ENCODE measurements at places on chromosomes 1 and 21. TPM values are rescaled to one million over a fixed set of nuclear protein-coding genes. Genes with fewer than 3 reads are reported as not detected.

DNA sequence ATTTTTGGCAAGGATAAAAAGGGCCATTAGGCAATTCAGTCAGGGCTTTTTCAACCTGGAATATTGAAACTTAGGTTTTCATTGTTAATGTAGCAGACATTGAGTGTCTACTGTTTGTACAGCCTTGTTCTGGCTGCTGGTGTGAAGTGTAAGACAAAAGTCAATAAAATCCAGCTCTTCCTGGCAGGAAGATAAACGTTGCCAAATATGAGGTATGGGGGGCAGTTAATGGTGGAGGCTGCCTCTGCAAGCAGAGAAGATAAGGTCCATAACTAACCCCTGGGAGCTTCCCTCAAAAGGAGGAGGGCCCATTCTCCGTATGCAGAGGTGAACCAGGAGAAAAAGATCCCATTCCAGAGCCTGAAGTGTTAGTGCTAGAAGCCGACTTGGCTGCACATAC lies 19.5 kb upstream of the SHE start:
- DNase-seq: no peak

DNA sequence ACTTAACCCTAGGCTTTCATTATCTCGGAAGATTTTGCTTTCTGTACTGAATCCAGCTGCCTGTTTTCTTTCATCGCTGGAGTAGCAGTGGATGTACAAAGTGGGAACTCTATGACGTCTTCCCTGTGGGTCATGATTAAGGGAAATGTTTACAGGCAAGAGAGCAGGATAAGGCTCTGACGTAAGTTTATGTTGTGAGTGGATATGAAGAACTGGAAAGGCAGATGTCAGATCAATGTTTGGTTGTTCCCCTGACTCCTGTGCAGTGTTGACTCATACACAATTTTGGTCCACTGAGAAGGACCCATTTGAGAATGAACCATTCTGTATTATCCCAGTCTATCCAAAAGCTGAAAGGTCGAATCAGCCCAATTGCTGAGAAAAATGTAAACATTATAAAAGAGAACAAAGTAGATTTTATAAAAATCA lies 292.4 kb downstream of the GRIK1 start:
- DNase-seq: no peak

DNA sequence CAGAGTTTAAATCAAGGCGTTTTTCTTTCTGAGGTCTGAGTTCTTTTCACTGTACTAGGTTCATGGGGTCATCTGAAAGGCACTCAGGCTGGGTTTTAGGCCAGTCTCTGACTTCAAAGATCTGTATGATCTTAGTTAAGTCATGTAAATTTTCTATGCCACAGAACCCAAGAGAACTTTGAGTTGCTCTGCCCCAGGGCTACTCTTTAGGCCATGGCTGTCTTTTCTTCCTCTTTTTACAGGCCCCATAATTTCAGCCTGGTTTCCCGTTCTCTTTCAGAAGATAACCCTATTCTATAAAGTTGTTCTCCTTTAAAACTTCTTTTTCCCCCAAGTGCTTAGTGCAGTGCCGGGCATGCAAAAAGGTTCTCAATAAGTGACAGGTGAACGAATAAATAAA lies 26.1 kb downstream of the METTL13 start:
- DNase-seq: no peak

- DNase-seq: no peak
These were observed 37.8 kb upstream of the C8B start for GRCh38 chr1:57003398-57004139.

GRCh38 chr1:36349839-36350238 lies 26.4 kb upstream of the EVA1B start:
- DNase-seq: no peak

- no peak for DNase-seq
These were observed 8.3 kb downstream of the TENT5C start for GRCh38 chr1:117613969-117614729.

DNA sequence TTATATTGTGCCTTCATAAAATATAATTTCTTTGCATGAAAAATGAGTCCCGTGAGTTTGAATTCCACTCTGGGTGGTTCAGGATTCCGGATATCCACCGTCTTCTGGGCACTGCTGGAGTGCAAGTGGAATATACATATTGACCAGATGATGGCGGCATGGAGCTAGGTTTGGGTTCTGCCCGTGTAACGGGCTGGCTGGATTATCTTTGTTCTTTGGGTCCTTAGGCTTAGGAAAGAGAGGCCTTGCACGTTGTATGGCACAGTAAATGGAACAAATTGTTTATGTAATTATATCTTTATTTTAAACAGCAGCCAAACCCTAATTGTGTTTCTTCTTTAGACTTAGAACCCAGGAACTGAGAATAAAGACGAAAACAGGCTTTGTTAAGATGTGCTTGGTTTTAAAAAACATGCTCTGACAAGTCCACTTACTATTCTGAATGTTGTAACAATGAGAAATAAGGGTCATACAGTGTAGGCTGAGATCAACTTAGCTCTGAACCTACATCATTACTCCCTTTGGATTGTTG lies 13.5 kb upstream of the ACBD6 start:
- no peak for DNase-seq

GRCh38 chr1:237834461-237834860 lies 56.3 kb downstream of the ZP4 start:
- DNase-seq: no peak

DNA sequence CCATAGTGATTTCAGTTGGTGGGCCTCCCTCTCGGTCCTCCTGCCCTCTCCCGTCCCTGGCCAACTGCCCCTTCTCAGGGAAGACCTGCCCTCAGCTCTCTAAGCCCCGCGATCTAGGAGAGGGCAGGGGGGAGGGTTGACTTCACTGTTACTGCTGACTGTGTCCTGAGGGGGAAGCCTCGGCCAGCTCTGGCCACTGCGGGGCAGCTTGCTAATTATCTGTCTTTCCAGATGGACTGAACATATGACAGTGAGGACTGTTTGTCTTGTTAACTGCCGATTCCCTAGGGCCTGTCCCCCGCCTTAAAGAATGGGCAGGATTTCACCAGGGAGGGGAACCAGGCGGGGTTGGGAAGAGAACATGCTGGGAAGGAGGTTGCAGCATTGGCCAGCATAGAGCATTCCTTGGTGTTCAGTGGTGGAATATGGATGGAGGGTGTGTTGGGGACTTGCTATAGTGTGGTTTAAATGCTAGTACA lies 22.9 kb downstream of the NIPAL3 start:
- peak; percentile 80 for DNase-seq

DNA sequence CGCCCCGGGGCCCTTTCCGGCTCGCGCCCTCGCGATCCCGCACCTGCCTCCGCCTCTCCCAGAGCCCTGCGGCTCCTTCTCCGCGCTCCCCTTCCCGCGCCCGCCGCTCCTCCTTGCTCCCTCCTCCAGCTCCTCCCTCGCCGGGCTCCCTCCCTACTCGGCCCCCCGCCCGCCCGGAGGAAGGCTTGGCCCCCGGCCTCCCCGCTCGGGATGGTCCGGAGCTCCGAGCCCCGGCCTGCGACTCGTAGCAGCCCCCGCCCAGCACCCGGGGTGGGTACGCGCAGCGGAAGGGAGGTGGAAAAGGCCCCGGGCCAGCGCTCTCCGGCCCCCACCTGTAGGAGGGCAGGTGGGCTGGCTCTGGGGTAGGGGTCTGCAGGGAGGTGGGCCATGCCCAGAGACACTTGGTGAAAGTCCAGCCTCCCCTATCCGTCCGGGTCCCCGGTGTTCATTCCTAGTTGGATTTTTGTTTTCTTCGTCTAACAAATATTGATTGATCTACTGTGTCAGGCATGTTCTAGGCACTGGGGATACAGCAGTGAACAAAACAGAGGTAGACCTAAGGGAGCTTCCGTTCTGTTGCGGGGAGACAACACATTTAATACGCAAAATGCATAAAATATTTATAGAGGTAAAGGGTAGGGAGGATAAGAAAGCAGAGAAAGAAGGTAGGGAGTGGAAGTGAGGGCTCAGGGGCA lies at the start of gene HTR1D:
Gene HTR1D, minus strand, starts transcription at position 82 of the 695 bp plus-strand sequence. CDS start 23,283 bp downstream, outside the sequence.
- DNase-seq: no peak

The SGIP1 gene
- 3.5 TPM for total RNA-seq

The FCGR1A gene
- 1.4 TPM for total RNA-seq

The RHOU gene
- 5.4 TPM for total RNA-seq
